ENCODE measurements at places on chromosomes 4 and X. TPM values are rescaled to one million over a fixed set of nuclear protein-coding genes. Genes with fewer than 3 reads are reported as not detected.

Gene SRPX2
- 1.6 TPM for total RNA-seq

Gene NDST4
- 0.08 TPM for total RNA-seq

Gene EMCN
- total RNA-seq = not detected

DNA sequence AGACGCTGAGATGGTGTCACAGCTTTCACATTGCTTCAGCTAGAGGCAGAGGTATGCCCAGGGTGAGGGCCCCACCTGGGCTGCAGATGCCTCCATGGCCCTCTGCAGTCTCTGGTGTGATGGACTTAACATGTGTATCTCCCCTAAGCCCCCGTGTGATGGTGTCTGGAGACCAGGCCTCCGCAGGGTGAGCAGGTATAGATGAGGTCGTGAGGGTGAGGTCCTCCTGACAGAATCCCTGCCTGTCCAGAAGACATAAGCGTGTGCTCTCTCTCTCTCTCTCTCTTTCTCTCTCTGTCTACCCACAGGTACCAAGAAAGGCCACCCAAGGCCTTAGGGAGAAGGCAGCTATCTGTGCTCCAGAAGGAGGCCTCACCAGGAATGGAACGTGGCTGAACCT is 50.9 kb downstream of the CPZ start:
- no peak for DNase-seq

GRCh38 chr4:4386296-4386735 is 586 bp upstream of the NSG1 start:
- DNase-seq = peak; percentile 46

DNA sequence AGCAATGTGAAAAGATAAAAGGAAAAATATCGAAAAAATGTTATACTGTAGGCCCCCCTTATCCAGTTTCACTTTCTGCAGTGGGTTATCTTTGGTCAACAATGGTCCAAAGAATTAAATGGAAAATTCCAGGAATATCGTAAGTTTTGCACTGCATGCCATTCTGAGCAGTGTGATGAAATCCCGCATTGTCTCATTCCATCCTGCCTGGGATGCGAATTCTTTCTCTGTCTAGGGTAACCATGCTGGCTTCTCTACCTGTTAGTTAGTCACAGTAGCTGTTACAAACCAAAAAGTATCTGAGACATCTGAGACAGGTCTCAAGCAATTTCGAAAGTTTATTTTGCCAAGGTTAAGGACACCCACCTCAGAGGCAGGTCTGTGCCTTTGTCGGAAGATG is 170.3 kb downstream of the COX18 start:
- DNase-seq = no peak

DNA sequence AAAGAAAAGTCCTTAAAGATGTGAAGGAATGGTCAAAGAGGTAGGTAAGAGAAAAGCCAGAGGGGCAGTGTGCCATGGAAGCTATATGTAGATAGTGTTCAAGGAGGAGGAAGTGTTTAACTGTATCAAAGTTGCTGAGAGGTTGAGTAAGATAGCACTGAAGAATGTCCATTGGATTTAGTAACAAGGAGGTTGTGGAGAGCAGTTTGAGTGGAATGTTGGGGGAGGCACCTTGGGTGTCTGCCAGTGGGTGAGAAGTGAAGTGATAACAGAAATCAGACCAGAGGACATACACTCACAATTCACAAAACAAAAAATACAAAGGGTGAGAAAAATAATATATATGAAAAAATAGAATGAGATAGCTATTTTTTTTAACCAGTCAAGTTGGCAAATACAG is 121.3 kb upstream of the AMOT start:
- no peak for DNase-seq

DNA sequence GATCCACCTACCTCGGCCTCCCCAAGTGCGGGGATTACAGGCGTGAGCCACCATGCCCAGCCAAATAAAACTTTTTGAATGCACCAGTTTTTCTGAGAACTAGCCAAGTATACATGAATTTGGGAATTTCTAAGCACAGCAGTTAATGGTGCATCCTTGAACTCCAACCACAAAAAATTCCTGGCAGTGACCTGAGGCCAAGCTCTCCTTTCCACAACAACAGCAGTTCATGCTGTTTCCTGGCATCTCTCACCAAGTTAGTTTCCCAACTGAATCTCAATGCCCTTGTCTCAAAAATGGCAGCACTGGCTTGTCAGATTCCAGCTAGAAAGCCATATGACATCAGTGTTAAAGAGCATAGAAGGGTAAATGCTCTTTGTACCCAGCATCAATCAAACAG is 15.9 kb upstream of the XKRX start:
- DNase-seq = no peak

Gene FANCB
- 6.7 TPM for total RNA-seq

DNA sequence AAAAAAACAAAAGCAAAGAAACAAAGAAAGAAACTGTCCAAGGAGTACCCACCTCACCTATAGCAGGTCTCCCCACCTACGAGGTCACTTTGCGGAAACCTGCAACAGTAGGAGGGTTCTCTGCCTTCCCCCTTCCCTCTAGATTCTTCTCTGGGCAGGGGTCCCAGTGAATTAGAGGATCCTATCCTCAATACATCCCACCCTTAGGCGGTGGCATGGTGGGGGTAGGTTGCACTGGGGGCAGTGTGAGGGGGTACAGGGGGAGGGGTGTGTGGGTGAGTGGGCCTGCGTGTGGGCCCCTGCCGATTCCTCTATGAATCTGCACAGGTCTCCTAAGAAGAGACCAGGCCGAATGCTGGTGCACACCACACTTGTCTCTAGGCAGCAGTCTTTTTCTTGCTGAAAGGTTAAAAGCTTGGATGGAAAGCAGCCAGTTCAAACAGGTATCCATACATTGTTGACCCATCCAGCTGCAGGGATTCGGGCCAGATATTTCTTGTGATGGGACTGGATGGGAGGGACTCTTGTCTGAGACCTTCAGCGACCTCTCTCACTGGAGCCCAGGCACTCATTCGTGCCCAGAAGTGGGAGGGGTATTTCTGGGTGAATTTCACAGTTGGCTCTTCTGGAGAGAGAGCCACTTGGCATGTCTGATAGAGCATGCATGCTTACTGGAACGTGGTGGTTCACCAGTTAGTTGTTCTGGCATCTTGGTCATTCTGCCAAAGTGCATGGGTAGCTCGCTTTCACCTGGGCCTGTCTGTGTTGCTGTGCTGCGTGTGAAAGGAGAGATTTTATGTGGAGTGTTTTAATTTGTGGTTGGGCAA is 65.6 kb downstream of the NBDY start:
- DNase-seq = no peak

DNA sequence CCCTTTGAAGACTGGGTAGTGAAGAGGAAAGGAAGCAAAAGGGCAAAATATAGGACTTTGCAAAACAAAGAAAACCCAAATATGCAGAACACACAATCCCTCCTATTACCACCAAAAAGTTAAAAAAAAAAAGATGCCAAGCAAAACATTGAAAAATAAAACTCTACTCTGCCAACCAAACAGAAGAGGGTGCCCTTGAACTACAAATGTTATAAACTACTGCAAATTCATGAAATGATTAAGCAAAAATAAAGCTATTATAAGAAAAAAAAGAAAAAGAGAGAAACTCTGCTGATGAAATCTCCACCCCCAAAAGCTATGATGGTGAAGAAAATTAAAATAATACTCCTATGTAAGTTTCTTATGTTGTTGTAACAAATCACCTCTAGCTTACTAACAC is 168.5 kb upstream of the STK26 start:
- peak; percentile 41 for DNase-seq

DNA sequence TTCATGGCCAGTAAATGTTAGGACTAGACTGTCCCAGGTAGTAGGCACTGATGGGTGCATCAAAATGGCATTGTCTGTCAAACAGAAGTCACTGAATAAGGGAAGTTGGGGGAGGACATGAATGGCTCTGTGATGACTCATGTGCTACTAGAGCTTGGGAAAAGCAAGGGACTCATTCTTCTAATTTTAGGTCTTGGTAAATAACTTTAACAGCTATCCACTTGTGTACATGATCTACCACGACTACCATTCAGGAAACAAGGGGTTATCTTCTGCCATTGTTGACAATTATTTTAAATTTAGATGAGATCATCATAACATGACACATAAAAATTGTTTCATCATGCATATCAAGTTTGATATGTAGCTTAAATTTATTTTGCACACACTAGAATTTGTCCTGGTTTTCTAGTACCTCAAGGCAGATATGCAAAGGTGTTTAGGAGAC is 6.3 kb downstream of the AREG start:
- DNase-seq = peak; percentile 3

Gene OTOP1
- not detected for total RNA-seq

DNA sequence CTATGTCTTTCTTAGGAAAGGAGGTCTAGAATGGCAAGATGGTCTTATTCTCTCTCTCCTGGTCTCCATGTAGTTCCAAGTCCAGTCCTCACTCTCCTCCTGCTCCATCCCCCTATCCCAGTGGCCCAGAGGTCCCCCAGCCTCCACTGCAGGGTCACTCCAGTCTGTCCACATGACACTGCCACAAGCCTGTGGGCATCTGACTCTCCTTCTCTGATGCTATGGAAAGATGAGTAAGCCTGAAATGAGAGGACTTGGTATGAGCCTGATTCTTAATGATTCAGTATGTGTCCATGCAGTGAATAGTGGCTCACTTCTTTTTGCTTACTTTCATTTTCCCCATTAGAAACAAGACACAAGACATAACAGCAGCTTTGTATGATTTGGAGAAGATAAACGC is 516.8 kb upstream of the ADGRL3 start:
- DNase-seq = no peak

Gene AKAP17A
- 10.7 TPM for total RNA-seq

DNA sequence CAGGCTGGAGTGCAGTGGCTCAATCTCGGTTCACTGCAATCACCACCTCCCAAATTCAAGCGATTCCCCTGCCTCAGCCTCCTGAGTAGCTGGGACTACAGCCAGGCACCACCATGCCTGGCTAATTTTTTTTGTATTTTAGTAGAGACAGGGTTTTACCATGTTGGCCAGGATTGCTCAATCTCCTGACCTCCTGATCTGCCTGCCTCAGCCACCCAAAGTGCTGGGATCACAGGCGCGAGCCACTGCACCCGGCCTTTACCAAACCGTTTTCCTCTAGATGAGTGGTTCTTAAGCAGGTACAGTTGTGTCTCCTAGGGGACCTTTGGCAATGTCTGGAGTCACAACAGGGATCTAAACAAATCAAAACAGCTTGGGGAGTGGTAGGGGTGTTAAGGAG is 11.6 kb downstream of the AMELX start:
- no peak for DNase-seq

Gene CENPU
- 70.7 TPM for total RNA-seq

DNA sequence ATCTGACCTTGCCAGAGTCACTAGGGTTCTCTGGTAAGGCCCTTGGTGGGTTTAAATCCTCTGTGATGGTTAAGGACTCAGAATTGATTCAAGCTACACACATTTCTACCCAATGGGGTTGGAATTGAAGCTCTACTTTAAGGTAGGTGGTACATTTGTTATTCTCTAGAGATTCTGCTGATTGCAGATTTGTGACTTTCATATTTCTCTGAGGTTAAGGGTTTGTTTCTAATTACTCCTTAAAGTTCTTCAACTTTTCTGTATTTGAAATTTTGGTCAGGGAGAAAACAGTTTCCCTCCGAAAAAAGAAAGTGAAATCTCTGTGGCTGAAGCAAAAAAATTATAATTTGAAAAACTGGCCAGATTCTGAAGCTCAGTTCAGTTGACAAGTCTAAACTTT is 25.8 kb upstream of the USP46 start:
- DNase-seq = no peak

Gene MAGEB1
- total RNA-seq = not detected

Gene MXRA5
- 0.03 TPM for total RNA-seq

GRCh38 chr4:73613130-73613529 is 7.1 kb downstream of the RASSF6 start:
- no peak for DNase-seq

DNA sequence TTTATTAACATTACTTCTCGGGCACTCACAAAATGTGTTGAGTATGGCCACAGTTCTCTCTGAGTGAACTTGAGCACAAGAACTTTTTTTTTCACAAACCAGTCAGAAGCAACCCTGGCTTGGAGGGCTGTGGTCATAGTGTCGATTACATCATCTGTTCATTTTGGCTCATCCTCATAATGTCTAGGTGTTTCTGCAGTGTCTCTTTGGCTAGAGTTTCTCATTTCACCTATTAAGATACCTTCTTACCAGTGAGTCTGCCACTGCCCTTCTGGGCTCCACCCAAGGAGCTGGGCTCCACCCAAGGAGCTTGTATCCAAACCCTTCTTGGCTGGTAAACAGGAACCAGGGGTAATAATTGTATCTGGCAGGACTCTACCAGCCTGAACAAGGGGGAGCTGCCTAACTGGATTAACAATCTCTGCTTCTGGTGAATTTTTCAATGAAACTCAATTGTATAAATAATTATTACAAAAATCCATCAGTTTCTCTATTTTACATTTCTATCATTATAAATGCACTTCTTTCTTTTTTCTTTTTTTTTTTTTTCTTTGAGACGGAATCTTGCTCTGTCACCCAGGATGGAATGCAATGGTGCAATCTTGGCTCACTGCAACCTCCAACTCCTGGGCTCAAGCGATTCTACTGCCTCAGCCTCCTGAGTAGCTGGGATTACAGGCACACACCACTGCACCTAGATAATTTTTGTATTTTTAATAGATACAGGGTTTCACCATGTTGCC is 667.7 kb upstream of the SLIT2 start:
- no peak for DNase-seq

DNA sequence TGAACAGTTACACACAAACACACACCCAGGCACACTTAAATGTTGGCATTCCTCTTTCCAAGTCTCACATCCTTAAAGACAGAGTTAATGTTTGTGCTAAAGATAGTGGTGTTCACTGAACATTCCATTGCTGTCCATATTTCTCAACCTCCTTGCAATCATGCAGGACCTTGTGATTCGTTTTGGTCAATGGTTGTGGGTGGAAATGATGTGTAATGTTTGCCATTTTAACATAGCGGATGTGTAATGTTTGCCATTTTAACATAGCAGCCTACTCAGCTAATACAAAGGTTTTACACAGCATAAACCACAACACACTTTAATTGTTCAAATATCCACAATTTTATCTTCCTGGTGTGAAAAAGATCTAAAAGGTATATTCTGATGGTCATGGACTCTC is 93.9 kb downstream of the CEP44 start:
- no peak for DNase-seq

GRCh38 chr4:158397781-158398180 is 123.9 kb upstream of the RXFP1 start:
- DNase-seq = no peak

DNA sequence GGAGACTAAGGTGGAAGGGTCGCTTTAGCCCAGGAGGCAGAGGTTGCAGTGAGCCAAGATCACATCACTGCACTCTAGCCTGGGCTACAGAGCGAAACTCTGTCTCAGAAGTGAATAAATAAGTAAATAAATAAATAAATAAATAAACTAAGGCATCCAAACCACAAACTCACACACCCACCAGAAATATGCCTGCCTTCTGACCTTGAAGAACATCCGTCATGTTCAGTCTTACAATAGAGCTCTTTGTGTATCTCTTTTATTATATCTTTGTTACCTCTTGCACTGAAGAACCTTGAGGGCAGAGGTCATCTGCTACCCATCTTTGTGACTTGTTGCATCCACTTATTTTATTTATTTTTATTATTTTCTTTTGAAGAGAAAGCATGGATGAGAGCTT is 71.6 kb downstream of the PRRG1 start:
- DNase-seq = peak; percentile 7
